ENCODE measurements at places on chromosomes 5 and 9.
A peak's percentile ranks its signal among the peaks of the same experiment; 100 is the strongest.

- DNase-seq, result no peak
Measured at GRCh38 chr9:109074236-109074889, 45.4 kb downstream of the TMEM245 start.

DNA sequence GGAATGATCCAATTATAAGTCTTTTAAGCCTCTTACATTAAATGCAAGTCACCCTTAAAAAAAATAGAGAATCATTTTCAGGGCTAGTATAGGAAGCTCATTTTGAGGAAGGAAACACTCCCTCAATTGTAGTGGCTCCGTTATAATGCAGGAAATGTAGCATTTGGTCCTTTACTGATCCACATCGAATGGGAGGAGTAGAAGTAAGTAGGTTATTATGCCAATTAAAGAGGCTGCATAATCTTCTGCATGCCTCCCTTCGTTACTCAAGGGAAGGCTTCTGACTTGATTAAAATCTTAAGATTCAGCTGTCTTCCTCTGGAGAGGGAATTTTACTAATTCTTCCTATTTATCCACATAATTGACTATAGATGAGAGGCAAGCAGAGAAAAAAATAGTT lies 579.2 kb upstream of the COX7C start:
- DNase-seq, result no peak

DNA sequence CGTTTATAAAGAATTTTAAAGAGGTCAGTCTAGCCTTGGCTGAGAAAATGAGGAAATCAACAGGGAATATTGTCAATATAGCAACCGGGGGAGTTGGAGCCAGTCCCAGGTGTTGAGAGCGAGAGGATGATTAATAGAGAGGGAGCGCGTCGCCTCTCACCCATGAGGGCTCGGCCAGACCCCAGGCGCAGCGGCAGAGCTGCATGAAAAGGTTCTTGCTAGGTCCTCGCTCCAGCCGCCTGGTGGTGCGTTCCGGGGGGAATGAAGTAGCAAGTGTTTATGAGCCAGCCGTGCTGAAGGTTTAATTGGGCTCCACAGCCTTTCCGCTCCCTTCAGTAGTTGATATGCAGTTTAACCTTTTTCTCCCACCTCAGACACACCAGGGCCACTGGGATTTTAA lies 167.3 kb upstream of the IRX1 start:
- no peak for DNase-seq

GRCh38 chr9:14687042-14687719 lies 6.1 kb downstream of the ZDHHC21 start:
- DNase-seq, result peak; percentile 81

- DNase-seq, result no peak
Measured at GRCh38 chr9:134565316-134565915, 76.2 kb upstream of the COL5A1 start.

GRCh38 chr5:170164921-170165320 lies 59.2 kb downstream of the FOXI1 start:
- no peak for DNase-seq

DNA sequence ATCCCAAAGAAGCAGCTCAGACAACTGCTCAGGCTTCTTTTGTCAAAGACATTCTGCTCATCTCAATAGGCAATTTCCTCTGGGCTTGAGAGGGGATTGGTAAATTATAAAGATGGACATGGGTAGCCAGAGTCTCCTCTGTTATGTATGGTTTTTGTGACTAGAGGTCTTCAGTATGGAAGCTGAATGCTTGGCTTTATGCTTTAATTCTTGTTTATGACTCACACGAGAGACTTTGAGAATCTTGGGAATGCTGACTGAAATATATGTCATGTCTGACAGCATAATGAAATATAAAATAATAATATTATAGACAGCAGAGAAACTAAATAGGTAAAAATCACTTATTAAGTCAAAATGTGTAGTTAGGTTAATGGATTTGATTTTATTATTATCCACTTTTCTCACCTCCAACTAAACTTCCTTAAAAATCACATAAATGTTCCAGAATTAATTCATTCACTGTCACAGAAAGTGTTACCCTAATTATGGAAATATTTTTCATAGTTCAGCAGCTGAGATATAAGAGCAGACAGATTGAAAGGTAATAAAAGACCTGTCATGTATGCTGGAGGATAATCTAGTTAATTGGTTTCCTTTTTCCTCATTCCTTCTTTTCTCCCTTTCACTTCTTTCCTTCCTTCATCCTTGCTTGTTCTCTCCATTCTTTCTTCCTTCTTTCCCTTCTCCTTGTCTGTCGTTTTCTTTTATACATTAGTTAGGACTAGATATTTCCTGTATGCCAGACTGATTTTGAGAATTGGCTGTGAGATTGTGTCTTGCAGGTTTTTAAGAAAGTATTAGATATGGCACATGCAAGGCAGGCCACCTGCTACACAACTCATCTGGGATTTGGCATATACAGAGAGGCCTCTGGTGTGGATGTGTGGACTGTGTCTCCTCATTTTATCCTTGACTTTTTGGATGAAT lies 1866.1 kb upstream of the NUDT12 start:
- DNase-seq, result no peak

- DNase-seq, result peak; percentile 58
Measured at GRCh38 chr5:91641730-91642350, 258.7 kb upstream of the ARRDC3 start.

DNA sequence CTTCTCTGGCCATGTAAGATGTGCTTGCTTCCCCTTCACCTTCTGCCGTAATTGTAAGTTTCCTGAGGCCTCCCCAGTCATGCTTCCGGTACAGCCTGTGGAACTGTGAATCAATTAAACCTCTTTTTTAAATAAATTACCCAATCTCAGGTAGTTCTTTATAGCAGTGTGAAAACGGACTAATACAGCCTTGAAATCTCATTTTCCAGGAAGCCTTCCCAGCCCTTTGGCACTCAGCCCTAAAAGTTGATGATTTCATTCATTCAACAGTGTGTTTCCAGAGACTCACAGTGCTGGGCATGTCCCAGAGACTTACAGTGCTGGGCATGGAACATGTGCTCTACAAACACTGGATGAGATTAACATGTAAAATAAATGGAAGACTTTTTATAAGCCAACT lies 135.8 kb downstream of the DCP2 start:
- peak; percentile 47 for DNase-seq

DNA sequence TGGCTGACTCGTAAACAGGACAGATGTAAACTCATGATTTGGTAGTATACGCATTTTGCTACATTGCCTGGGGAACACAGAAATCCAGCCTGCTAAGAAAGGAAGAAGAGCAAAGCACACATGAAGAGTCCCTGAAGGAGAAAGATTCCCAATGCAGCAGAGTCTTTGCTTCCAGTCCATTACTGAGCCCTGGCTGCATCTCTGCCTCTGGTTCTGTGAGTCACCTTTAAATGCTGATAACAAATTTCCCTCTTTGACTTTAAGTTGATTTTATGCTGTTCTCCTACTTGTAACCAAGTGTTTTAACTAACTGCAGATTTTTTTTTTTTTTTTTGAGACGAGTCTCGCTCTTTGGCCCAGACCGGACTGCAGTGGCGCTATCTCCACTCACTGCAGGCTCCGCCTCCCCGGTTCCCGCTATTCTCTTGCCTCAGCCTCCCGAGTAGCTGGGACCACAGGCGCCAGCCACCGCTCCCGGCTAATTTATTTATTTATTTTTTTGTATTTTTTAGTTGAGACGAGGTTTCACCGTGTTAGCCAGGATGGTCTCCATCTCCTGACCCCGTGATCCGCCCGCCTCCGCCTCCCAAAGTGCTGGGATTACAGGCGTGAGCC lies 8.5 kb upstream of the PRXL2C start:
- no peak for DNase-seq

DNA sequence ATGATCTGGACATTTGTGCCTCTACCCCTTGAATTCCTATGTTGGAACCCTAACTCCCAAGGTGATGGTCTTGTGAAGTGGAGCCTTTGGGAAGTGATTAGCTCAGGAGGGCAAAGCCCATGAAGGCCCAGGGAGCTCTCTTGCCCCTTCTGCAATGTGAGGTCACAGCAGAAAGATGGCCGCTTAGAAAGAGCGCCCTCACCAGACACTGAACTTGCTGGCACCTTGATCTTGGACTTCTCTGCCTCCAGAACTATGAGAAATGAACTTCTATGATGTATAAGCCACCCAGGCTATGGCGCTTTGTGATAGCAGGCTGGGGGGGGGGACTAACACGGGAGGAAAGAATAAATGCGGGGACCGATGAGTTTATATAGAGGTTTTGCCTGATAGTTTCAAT lies 45.3 kb downstream of the AGXT2 start:
- DNase-seq, result no peak

DNA sequence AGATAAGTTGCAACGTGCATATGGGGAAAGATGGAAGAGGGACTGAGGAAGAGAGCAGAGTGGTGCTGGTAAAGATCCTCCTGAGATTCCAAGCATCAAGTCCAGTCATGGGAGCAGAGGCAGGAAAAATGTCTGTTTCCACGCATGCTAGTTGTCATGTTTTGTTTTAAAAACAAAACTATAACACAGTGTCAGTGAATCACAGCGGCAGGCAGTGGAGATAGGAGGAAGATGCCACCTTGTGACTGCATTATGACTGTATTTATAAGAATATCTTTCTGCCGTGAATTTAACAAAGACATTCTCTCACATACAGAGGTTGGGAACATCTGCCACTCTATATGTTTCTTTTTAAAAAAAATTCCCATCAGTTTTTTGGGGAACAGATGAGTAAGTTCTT lies 3.7 kb upstream of the SVEP1 start:
- DNase-seq, result no peak

GRCh38 chr5:173715607-173716006 lies 99.2 kb upstream of the BOD1 start:
- no peak for DNase-seq

GRCh38 chr5:73900566-73900965 lies 274.6 kb downstream of the ARHGEF28 start:
- no peak for DNase-seq

- no peak for DNase-seq
Measured at GRCh38 chr5:83441747-83442146, 29.8 kb upstream of the VCAN start.

DNA sequence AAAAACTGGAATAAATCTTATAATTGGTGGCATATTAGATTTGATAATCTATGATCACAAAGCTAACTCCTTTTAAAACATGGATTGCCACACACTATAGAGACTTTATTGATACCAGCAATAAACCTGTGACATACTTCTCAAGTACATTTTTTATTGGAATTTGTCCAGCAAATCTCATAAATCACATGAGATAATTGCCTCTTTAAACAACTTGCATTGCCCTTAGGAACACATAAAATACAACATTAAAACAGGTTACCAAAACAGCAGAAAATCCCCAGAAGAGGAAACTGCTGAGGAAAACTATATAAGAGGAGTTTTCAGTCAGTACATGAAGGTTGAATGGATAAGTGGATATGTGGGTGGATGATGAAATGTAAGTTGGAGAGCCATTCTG lies 124.6 kb downstream of the SNCAIP start:
- no peak for DNase-seq

DNA sequence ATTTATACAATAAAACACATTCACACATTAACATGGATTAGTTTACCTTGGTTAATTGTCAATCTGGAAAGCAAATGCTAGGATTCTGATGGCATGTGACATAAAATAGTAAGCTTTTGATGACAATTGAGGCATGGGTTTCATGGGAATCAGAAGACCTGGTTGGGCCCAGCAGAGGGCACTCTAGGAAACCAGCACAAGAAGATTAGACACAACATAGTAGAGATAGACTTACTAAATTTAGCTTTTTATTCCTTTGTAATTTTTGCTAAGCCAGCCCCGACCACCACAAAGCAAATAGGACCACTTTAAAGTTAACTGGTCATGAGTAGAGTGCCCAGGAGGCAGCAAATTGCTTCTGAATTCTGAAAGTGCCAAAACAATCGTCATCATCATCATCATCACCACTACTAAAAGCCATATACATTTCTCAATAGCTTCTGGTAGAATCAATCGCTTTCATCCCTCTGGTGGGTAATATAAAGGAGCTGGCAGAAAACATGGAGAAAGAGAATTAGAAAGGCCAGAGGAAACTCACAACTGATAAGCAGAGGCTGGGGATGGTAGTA lies 163.2 kb downstream of the ARRDC3 start:
- DNase-seq, result no peak

GRCh38 chr5:177008716-177009115 lies 2.1 kb upstream of the UIMC1 start:
- no peak for DNase-seq

- DNase-seq, result peak; percentile 74
Measured at GRCh38 chr9:129584136-129584535, 36.8 kb downstream of the C9orf50 start.

- DNase-seq, result peak; percentile 92
Measured at GRCh38 chr5:40446910-40447309, 232.8 kb upstream of the PTGER4 start.

DNA sequence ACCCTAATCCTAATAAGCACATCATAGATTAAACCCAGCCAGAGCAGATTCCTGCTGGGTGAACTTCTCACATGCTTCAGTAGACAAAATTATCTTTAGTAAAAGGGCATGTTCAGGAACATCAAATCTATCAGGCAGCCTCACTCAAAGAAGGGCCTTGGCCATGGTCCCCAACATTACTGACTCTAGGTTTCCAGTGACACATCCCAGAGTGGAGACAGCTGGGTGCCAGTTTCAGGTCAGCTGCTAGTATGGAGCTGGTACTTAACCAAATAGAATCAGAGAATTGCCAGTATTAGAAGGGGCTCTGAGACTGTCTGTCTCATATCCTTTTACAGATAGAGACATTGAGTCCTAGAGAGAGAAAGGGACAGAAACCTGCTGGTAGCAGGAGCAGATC lies 44.1 kb upstream of the GALNT10 start:
- DNase-seq, result no peak

DNA sequence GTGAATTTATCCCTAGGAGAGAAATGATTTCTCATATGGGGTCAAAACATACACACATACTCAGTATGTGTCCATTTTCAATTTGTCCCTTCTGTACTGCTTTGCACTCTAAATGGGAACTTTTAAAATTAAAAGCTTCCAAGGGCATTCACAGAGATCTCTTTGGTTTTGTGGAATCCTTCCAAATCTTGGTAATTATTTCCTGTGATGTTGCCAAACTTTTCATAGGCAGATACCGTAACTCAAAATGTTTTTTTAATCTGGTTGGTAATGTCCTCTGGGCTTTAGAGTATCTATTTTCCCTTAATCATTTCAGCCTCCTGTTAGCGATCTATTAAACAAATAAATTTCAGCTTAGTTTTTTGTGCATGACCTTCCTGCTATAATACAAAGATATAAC lies 282.4 kb downstream of the ARHGEF28 start:
- DNase-seq, result no peak

GRCh38 chr5:127326431-127326830 lies 35.8 kb downstream of the MEGF10 start:
- no peak for DNase-seq

- DNase-seq, result no peak
Measured at GRCh38 chr9:131188976-131189375, 63.6 kb downstream of the NUP214 start.

DNA sequence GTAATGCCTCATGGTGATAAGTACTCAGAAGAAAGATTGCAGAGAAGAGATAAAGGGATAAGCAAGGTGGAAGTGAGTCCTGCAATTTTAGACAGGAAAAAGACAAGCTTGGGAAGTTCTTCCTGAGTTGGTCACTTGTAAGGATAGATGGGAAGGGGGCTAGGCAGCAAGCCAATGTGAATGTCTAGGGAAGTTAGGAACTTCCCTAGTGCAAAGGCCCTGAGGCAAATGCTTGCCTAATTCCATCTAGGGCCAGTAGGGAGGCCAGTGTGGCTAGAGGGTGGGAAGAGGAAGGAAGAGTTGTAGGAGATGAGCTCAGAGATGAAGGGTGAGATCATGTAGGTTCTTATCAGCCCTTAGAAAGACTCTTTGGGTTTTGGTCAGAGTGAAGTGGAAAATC lies 206.6 kb downstream of the MAT2B start:
- DNase-seq, result peak; percentile 3

GRCh38 chr5:128143911-128144310 lies 60.3 kb downstream of the SLC12A2 start:
- DNase-seq, result no peak
